ENCODE measurements at places on chromosomes 2 and 18. TPM values are rescaled to one million over a fixed set of nuclear protein-coding genes. Genes with fewer than 3 reads are reported as not detected.
A peak's percentile ranks its signal among the peaks of the same experiment; 100 is the strongest.

GRCh38 chr2:213152065-213152794, 818 bp upstream of the IKZF2 start:
- no peaks in the 10 kb centered on the region for H3K36me3 ChIP-seq
- H3K4me1 ChIP-seq = peaks cover 12% of the 10 kb centered on the region
- peak overlapping the region; percentile 96 for H3K27ac ChIP-seq

- no peaks in the 10 kb centered on the region for H3K27me3 ChIP-seq
- no peak overlapping the region for H3K27ac ChIP-seq
- no peak for DNase-seq
Observed at GRCh38 chr2:71186973-71187372, 39.9 kb downstream of the PAIP2B start.

DNA sequence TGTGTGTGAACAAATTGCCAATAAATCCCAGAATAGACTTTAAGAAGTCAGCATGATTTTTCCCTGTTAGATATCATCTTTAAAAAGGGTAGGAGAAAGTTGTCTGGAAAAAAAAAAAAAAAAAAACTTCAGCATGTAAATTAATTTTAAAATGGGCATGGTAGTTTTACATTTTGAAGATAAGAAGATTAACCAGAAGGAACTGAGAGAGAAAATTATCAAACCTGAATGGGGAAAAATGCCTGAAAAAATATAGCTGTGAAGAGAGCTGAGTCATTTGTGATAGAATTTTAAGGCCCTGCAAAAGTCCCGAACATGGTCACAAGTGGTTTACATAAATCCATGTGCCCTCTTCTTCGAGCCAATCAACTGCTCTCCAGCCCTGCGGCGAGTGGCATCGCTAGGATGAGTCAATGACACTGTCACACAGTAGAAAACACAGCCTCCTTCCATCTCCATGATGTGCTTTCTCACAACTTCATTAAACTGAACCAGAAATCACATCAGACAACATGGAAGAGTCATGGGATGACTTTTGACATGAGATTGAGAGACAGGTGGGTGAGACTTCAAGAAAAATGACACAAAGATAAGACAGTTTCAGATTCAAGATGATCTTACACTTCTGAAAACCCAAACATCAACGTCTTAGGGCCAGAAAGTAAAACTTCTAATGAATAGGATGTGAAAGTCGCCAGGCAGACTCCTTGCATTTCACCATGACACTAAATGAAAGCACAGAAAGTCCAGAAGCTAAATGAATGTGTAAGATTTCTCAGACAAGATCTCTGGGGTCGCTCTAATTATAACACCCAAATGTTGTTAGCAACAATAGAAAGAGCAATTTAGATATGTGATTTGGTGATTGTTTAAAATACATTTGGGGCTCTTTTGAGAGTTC, 273.0 kb upstream of the ID2 start:
- H3K27me3 ChIP-seq = no peaks in the 10 kb centered on the region
- DNase-seq = no peak
- no peak overlapping the region for H3K4me3 ChIP-seq
- H3K4me1 ChIP-seq = no peaks in the 10 kb centered on the region
- H3K27ac ChIP-seq = no peak overlapping the region

DNA sequence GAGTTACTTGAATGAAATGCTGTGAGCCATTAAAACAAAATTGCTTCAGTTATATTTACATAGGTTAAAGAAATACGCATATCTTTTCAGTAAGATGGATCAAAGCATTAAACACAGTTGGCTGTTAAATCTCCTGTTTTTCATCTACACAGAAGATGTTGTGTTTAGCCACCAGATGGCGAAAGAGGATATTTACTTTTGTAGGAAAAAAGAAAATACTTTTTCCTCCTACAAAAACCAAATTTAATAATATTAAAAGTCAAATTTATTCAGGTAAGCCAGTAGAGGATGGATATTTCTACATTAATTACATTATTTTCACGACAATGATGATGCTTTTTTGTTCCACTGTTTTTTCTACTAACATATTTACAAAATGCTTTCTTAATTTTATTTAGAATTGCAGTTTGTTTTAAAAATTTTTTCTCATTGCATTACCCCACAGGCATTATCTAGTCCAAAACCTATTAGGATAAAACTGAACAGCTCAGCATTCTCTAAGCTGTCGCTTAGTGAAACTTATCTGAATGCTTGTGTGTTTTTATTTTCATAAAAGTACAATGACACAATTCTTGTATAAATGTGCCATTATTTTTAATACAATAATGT, 173.7 kb downstream of the ASXL3 start:
- no peak for DNase-seq
- H3K4me1 ChIP-seq = no peaks in the 10 kb centered on the region
- no peak overlapping the region for H3K27ac ChIP-seq
- H3K4me3 ChIP-seq = no peak overlapping the region
- no peaks in the 10 kb centered on the region for H3K36me3 ChIP-seq

DNA sequence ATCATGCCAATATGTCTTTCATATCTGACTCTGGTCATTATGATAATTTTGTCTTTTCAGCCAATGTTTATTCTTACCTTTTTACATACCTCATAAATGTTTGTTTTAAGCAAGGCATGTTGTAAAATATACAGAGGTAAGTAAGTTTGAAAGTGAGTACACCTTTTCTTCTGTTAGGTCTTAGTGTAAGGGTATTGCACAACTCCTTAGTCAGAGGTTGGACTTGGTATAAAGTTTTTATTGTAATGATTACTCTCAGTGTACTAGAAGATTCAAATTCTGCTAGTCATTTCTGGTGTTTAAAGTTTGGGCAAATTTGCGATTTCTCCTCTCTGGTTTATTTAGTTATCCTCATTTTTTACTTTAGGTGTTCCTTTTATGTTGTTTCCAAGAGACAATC, 564.3 kb upstream of the FSIP2 start:
- peaks cover 4% of the 10 kb centered on the region for H3K36me3 ChIP-seq
- no peak overlapping the region for H3K4me3 ChIP-seq
- no peaks in the 10 kb centered on the region for H3K4me1 ChIP-seq
- no peak for DNase-seq
- H3K27ac ChIP-seq = no peak overlapping the region

DNA sequence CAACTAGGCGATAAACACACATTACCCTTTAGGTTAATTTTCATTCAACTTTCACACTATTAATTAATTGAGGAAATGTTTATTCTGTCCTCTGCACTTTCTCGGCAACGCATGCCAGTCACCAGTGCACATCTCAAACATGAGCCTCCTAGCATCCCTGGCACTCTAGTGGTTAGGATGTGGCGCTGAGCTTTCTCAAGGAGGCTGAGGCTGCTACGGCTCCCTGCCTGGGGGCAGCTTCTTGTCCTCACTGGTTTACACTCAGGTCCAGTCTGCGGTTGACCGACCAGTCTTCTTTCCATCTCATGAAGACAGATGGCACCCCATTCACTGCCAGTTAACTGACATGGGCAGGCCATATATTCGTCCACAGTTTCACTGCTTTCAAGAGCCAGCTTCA, 463.4 kb downstream of the EIPR1 start:
- DNase-seq = no peak
- no peaks in the 10 kb centered on the region for H3K27me3 ChIP-seq
- H3K4me1 ChIP-seq = no peaks in the 10 kb centered on the region
- no peak overlapping the region for H3K27ac ChIP-seq
- H3K36me3 ChIP-seq = no peaks in the 10 kb centered on the region

GRCh38 chr2:62010632-62011256, 105.3 kb downstream of the COMMD1 start:
- no peak for DNase-seq
- peaks cover 4% of the 10 kb centered on the region for H3K4me1 ChIP-seq
- H3K27ac ChIP-seq = no peak overlapping the region
- H3K27me3 ChIP-seq = no peaks in the 10 kb centered on the region
- no peak overlapping the region for H3K4me3 ChIP-seq

GRCh38 chr2:152560166-152560565, 157.1 kb downstream of the PRPF40A start:
- H3K36me3 ChIP-seq = no peaks in the 10 kb centered on the region
- no peak for DNase-seq
- H3K27me3 ChIP-seq = no peaks in the 10 kb centered on the region
- H3K4me3 ChIP-seq = no peak overlapping the region

The SEPTIN10 gene
- 116 TPM for total RNA-seq

The MERTK gene
- 21.0 TPM for total RNA-seq

DNA sequence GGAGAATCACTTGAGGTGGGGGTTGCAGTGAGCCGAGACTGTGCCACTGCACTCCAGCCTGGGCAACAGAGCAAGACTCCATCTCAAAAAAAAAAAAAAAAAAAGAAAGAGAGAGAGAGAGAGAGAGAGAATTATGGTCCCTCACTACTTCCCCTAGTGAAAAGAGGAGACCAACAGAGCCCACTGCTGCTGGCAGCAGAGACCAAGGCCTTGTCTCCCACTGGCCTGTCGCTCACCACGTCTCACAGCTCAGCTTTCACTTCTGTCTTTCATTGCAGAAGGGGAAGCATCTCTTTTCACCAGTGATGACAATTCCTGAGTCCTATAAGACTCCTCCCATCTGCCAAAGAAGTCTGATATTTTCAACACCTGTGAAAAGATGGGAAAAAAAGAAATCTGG, 81.3 kb downstream of the CLHC1 start:
- H3K4me3 ChIP-seq = no peak overlapping the region
- H3K27me3 ChIP-seq = no peaks in the 10 kb centered on the region
- DNase-seq = no peak
- no peak overlapping the region for H3K27ac ChIP-seq
- no peaks in the 10 kb centered on the region for H3K4me1 ChIP-seq

The OTOS gene
- total RNA-seq = not detected

- no peak overlapping the region for H3K4me3 ChIP-seq
- no peak for DNase-seq
- no peak overlapping the region for H3K27ac ChIP-seq
- H3K36me3 ChIP-seq = no peaks in the 10 kb centered on the region
- no peaks in the 10 kb centered on the region for H3K27me3 ChIP-seq
- no peaks in the 10 kb centered on the region for H3K4me1 ChIP-seq
Observed at GRCh38 chr2:29189052-29189451, 73.8 kb downstream of the CLIP4 start.

The MEP1B gene
- 0.15 TPM for total RNA-seq

- DNase-seq = no peak
- no peaks in the 10 kb centered on the region for H3K4me1 ChIP-seq
- no peaks in the 10 kb centered on the region for H3K36me3 ChIP-seq
- no peak overlapping the region for H3K4me3 ChIP-seq
Observed at GRCh38 chr2:43251171-43251731, 24.8 kb upstream of the ZFP36L2 start.

The KATNAL2 gene
- total RNA-seq = 16.8 TPM

GRCh38 chr18:13580991-13581390, 145.4 kb downstream of the FAM210A start:
- no peaks in the 10 kb centered on the region for H3K27me3 ChIP-seq
- no peaks in the 10 kb centered on the region for H3K36me3 ChIP-seq
- no peak overlapping the region for H3K4me3 ChIP-seq

GRCh38 chr2:59726228-59727120, 827.0 kb downstream of the BCL11A start:
- H3K4me1 ChIP-seq = no peaks in the 10 kb centered on the region
- no peaks in the 10 kb centered on the region for H3K36me3 ChIP-seq
- no peak overlapping the region for H3K4me3 ChIP-seq
- H3K27ac ChIP-seq = no peak overlapping the region

GRCh38 chr18:56890632-56891031, 239.5 kb downstream of the WDR7 start:
- DNase-seq = no peak
- H3K4me1 ChIP-seq = no peaks in the 10 kb centered on the region
- no peak overlapping the region for H3K27ac ChIP-seq
- H3K36me3 ChIP-seq = no peaks in the 10 kb centered on the region
- no peaks in the 10 kb centered on the region for H3K27me3 ChIP-seq
- H3K4me3 ChIP-seq = no peak overlapping the region

GRCh38 chr18:45962866-45963265, 4.3 kb downstream of the EPG5 start:
- no peak overlapping the region for H3K27ac ChIP-seq
- no peaks in the 10 kb centered on the region for H3K27me3 ChIP-seq
- H3K36me3 ChIP-seq = no peaks in the 10 kb centered on the region
- H3K4me1 ChIP-seq = peaks cover 5% of the 10 kb centered on the region
- no peak for DNase-seq

DNA sequence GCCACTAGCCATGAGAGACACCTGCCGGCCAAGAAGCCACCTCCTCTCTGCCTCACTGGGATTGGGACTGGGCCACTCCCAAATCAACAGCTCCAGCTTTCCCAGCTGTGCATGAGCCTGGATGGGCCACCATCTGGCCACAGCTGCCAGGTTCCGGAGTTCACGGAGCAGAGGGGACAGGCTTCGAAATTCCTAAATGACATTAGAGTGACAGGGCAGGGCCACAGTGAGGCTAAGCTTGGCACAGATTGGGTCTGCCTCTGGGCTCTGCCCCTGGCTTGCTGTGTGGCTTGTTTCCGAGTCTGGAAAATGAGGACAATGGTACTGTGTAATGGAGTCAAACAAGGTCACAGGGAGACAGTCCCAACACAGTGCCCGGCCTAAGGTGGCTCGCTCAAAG, 6.5 kb downstream of the DIPK1C start:
- H3K27me3 ChIP-seq = peaks cover 14% of the 10 kb centered on the region
- no peak overlapping the region for H3K27ac ChIP-seq
- H3K4me3 ChIP-seq = no peak overlapping the region
- no peaks in the 10 kb centered on the region for H3K4me1 ChIP-seq
- DNase-seq = no peak
- H3K36me3 ChIP-seq = no peaks in the 10 kb centered on the region

GRCh38 chr2:35938838-35939237, 416.7 kb upstream of the CRIM1 start:
- no peaks in the 10 kb centered on the region for H3K4me1 ChIP-seq
- H3K27ac ChIP-seq = no peak overlapping the region

GRCh38 chr2:24771764-24772586, 21.2 kb downstream of the PTRHD1 start:
- H3K4me3 ChIP-seq = no peak overlapping the region
- DNase-seq = no peak
- H3K27me3 ChIP-seq = no peaks in the 10 kb centered on the region
- no peaks in the 10 kb centered on the region for H3K36me3 ChIP-seq

DNA sequence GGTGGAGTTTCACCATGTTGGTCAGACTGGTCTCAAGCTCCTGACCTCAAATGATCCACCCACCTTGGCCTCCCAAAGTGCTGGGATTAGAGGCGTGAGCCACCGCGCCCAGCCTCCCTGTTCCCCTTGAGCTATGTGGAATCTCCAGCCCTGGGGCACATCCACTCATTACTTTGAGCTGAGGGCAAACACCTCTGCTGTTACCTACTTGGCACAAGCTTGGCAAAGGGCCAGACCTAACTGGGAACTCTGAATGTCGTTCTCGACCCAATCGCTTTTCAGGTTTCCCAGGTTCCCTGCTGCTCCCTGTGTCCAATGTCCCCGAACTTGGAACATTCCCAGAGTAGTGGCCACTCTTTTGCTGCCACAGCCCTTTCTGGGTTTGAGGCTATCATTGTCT, 40.6 kb downstream of the CHST10 start:
- no peak for DNase-seq
- no peaks in the 10 kb centered on the region for H3K27me3 ChIP-seq

- H3K4me1 ChIP-seq = no peaks in the 10 kb centered on the region
- DNase-seq = peak; percentile 67
- H3K4me3 ChIP-seq = no peak overlapping the region
- no peaks in the 10 kb centered on the region for H3K27me3 ChIP-seq
Observed at GRCh38 chr2:127064642-127065250, 42.2 kb downstream of the BIN1 start.

The HOXD1 gene
- 1.3 TPM for total RNA-seq

GRCh38 chr2:177553176-177553884, 160.8 kb downstream of the AGPS start:
- no peaks in the 10 kb centered on the region for H3K27me3 ChIP-seq
- DNase-seq = no peak
- no peaks in the 10 kb centered on the region for H3K4me1 ChIP-seq

The CTNNA2 gene
- not detected for total RNA-seq

All from breast epithelium (tissue), 4 donors.